Sciatic nerve (tissue), 2 donors: ENCODE measurements at places on chromosomes 6 and 20. TPM values are rescaled to one million over a fixed set of nuclear protein-coding genes. Genes with fewer than 3 reads are reported as not detected.

DNA sequence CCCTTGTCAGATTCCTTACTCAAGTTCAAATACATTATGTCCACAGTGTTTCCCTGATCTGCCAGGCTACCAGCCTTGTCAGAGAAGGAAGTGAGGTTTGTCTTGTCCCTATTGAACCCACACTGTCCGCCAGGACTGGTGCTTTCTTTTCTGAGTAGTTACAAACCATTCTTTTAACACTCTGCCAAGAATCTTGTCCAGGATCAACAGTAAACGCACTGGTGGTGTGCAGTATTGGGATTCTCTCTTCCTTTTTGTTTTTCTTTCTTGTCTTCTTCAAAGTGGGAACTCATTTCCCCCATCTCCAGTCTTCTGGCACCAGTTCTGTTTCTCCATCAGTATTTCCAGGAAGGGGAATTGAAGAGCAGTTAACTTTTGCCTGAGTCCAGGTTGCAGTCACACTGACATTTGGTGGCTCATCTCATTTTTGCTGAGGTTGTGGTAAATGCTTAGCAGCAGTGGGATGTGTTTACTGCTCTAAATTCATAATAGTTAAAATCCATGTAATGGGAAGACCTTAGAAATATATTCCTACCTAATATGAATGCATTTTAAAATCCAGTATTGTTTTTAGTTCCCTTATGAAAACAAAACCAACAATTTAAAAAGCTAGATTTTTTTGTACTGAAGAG lies 295.3 kb downstream of the PRL start:
- no peak for DNase-seq

GRCh38 chr6:56259234-56260077 lies 12.1 kb upstream of the COL21A1 start:
- DNase-seq = no peak

DNA sequence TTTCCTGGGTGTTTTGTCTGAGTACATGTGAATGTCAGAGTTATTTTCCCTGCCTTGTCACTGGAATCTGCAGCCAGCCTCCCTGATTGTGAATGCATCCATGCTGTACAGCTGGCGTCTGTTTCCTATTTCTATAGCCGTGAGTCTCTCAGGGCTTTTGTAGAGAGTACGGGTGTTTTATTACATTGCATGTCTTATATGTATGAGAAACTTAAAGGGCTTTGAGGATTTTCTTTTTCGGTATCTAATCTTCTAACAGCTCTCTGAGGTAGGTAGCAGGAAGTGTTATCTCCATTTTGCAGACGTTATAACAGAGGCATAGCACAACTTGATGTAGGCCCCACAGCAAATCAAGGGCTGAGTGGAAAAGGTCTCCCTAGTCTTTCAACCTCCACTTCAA lies 272.9 kb downstream of the PRL start:
- DNase-seq = no peak

Gene CGA
- total RNA-seq = not detected

Gene PPARD
- 26.7 TPM for total RNA-seq

GRCh38 chr20:22100686-22101085 lies 395.2 kb downstream of the PAX1 start:
- no peak for DNase-seq

Gene MAFB
- 38.6 TPM for total RNA-seq

Gene KCNK15
- total RNA-seq = 3.2 TPM

GRCh38 chr6:116518621-116519368 lies 7.4 kb downstream of the CALHM5 start:
- DNase-seq = no peak

GRCh38 chr20:41407607-41408006 lies 41.0 kb upstream of the EMILIN3 start:
- no peak for DNase-seq

Gene CDH4
- 2.2 TPM for total RNA-seq

- DNase-seq = no peak
These were observed 127.4 kb downstream of the MYLK4 start for GRCh38 chr6:2623295-2623694.

Gene RAET1L
- not detected for total RNA-seq

- DNase-seq = no peak
These were observed 72.9 kb downstream of the FYN start for GRCh38 chr6:111800259-111800765.

GRCh38 chr20:24665741-24666191 lies 196.3 kb downstream of the SYNDIG1 start:
- DNase-seq = peak; percentile 39
